ENCODE measurements at places on chromosomes 6 and 20. TPM values are rescaled to one million over a fixed set of nuclear protein-coding genes. Genes with fewer than 3 reads are reported as not detected.

Gene SLC2A4RG
- polyA plus RNA-seq = 45.5 TPM

Gene CNR1
- polyA plus RNA-seq = 1.9 TPM

Gene ENPP5
- polyA plus RNA-seq = 26.8 TPM

Gene WFDC5
- not detected for polyA plus RNA-seq

GRCh38 chr6:118618676-118619377, 32.6 kb downstream of the CEP85L start:
- DNase-seq = peak; percentile 76

DNA sequence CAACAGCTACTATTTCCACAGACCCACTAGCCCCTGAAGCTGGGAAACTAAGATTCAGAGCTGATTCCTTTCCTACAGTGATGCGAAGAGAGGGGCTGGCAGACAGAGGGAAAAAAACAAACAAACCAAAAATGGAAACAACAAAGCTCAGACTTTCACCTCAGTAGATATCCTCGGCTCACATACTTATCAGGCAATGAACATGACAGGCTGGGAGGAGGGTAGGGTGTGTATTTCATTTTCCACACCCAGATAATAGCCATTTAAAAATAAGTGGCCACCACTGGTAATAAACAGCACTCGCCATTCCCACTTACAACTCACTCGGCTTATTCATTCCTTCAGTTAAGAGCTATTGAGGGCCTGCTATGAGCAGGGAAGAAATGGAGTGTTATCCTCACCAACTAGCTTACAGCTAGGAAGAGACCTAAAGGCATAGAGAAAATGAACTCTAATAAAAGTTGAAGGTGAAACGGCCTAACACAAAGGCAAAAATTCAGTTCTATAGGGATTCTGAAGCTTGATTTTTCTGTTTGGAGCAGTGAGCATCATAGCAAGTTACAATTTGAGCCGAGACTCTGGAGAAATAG, 32.0 kb upstream of the SPTLC3 start:
- DNase-seq = no peak

GRCh38 chr6:93352604-93353003, 66.8 kb downstream of the EPHA7 start:
- no peak for DNase-seq

DNA sequence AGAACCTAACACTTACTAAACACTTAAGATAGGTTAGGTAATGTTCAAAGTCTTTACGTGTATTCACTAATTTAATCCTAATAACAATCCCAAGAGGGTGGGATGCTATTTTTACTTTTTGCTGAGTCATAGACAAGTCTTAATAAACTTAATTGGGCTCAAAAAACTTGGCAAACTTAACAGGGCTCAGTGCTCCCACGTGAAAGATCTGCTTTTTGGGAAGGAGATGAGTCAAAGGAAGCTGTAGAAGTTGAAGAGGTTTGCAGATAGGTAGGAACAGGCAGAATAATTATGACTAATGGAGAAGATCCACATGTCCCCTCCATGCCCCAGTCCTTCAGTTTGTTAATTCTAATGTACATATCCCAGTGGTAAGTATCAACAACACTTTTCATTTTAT, 44.5 kb upstream of the STMND1 start:
- no peak for DNase-seq

DNA sequence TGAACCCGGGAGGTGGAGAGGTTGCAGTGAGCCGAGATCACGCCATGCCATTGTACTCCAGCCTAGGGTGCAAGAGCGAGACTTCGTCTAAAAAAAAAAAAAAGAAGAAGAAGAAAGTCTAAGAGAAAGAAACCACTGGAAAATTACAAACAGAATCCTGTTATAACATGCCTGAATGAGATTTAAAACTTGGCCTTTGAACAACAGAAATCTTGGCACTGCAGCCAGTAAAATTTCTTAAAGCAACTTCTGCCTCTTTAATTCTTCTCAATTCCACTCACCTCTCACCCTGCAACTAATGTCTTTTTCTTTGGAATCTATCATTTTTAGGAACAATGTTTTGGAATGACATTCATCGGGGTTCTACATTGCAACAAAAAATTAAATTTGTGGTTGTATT, 26.3 kb downstream of the PM20D2 start:
- DNase-seq = no peak

DNA sequence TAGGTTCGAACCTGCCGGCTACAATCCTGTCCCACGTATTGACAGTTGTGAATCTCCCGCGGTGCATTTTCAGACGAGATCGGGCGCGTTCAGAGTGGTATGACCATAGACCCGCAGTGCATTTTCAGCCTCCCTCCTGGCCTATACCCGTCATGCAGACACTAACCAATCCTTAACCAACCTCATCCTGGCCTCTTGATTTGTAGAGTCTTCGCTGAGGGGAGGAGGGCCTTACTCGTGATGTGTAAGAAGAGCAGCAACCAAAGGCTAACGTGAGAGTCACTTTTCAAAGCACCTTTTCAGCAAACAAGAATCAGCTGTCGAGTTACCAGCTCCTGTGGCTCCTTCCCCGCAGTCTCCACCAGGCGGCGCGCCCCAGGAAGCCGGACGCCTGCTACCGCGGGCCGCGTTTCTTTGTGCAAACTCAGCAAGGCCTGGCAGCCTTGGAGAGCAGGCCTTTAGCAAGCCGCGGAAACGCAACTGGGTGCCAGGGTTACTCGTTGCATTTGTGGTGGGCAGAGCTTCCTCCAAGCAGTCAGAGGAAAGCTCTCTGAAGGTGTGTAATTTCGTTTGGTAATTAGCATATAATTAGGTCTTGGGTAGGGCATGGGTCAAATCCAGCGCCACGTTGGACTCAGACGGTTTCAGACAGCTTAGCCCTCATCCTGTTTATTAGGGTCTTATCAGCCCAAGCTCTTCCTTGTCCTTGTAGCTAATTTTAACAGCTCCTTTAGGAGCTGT, 139.8 kb downstream of the OR2B2 start:
- peak; percentile 85 for DNase-seq

Measured in psoas muscle (tissue), 8 donors.